ENCODE measurements at places on chromosomes 16 and 17.

DNA sequence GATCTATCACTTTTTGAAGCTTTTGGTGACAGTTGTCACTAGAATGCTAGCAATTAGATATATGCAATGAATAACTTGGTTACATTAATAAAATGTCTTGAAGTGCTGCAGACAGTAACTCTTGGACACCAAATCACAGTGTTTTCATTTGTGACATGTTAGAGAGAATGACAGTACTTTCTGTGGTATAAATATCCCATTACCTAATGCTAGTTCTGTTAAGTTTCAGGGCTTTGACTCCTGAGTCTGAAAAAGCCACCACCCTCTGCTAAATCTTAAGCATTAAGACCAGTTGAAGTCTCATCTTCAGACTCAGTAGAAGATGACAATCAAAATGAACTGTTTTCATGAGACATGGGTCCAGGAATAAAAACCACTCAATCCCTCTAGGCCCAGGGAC is 10.6 kb upstream of the CPHXL2 start:
- no peak for DNase-seq

- no peak for DNase-seq
Measured at GRCh38 chr17:7045492-7046126, 1.7 kb upstream of the SLC16A11 start.

DNA sequence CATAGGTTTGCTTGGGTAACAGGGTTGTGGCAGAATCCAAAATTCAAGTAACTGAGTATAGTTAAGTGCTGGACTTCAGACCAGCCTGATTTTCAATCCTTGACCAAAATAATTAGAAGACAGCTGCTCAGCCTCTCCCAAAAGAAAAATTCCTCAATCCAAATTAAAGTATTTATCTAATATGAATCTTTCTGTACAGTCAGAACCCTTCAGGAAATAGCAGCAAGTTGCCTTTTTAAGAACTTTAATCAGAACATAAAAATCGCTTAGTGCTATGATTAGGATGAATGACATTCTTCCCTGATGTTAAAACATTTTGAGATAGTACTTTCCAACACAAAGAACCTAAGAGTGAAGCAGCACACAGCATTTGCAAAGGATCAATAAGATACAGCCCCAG is 50.2 kb downstream of the CFDP1 start:
- DNase-seq: no peak

- no peak for DNase-seq
Measured at GRCh38 chr16:67509016-67509415, 19.6 kb upstream of the RIPOR1 start.

DNA sequence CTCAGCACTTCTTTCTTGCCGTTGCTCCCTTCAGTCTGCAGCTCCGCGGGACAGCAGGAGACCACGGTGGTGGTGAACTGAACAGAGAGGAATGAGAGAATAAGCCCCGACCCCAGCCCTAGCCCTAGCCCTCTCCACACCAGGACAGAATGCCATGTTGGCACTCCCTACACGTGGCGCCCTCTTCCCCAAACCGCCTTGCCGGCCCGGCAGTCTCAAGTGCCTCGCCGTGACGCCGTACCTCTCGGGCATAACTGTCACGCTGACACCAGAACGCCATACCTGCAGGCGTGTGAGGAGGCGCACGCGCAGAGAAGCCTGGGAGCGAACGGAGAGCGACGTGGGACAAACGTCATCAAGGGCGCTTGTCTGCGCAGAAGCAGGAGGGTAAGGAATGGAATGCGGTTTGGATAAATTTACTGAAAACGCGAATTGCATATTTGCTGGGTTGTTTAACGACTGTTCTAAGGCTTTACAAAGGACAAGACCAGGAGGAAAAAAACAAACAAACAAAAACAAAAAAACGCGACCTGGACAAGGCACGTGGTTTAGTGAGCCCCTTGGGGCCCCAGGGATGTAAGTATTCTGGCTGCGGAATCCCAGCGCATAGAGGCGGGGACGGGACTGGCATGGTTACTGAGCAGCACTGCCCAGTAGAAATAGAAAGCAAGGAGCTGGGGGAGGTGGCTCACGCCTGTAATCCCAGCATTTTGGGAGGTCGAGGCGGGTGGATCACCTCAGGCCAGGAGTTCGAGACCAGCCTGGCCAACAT is at the start of gene AARSD1:
AARSD1 (minus strand) TSS at position 294 of the 772 bp plus-strand sequence; CDS start at position 280, 14 bp downstream.
- peak; percentile 97 for DNase-seq

DNA sequence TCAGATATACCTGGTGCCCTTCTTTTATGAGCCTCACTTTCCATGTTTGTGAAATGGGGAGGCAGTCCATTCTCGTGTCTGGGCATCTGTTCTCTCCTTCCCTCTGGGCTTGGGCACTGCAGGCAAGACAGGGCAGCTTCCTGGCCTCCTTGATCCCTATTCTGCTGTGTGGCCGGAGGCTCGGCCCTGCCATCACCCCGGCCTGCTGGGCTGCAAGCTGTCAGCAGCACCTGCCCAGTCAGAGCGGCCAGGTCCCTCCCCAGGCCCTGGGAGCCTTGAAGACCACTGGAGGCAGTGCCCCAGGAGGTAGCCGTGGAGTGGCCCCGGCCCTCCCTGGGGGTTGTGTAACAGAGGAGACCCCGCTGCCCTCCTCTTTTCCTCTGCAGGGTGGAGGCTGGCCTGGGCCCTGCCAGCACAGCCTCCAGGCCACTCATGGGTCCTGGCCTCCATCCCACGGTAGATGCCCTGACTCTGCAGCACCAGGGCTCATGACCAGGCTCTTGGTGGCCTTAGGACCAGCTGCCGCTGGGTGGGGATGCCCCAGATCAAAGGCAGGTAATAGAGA is 9.2 kb downstream of the KCNJ12 start:
- DNase-seq: no peak

GRCh38 chr16:27826081-27826892 is 237.2 kb downstream of the GSG1L start:
- DNase-seq: no peak

GRCh38 chr16:35150805-35151312 is 1691.4 kb downstream of the TP53TG3F start:
- DNase-seq: no peak

GRCh38 chr16:56617212-56618085 is 8.1 kb upstream of the MT1E start:
- DNase-seq: no peak

DNA sequence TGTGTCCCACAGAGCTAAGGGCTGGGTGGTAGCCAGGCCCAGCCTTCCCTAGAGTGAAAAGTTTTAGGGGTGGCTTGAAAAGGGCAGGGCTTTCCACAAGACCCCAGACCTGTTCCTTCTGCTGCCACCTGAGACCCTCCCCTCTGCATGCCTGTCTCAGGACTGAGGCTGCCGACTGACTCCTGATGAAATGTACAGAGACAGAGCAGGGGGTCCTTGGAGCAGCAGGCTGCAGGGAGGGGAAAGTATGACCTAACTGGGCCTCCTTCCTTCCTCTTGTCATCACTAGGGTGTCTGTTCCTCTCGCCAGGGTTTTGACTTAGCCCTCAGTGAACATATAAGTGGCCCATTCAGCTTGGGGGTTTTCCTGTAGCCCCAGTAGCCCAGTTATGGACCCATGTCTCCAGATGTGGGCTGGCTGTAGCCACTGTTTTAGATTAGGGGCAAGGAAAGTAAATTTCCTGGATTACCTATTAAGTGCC is 14.9 kb upstream of the NFATC3 start:
- no peak for DNase-seq

- no peak for DNase-seq
Measured at GRCh38 chr16:88835383-88835782, 21.4 kb downstream of the GALNS start.

GRCh38 chr17:59846394-59847165 is 46.2 kb downstream of the TUBD1 start:
- no peak for DNase-seq

- DNase-seq: no peak
Measured at GRCh38 chr16:23826528-23827045, 9.2 kb upstream of the PRKCB start.

GRCh38 chr16:85092851-85093250 is 19.4 kb downstream of the CIBAR2 start:
- no peak for DNase-seq

GRCh38 chr17:14733376-14733775 is 432.5 kb downstream of the HS3ST3B1 start:
- DNase-seq: no peak

- DNase-seq: no peak
Measured at GRCh38 chr17:55484575-55484974, 26.7 kb downstream of the SMIM36 start.

- DNase-seq: peak; percentile 39
Measured at GRCh38 chr17:76085731-76086366, 6.9 kb downstream of the ZACN start.

DNA sequence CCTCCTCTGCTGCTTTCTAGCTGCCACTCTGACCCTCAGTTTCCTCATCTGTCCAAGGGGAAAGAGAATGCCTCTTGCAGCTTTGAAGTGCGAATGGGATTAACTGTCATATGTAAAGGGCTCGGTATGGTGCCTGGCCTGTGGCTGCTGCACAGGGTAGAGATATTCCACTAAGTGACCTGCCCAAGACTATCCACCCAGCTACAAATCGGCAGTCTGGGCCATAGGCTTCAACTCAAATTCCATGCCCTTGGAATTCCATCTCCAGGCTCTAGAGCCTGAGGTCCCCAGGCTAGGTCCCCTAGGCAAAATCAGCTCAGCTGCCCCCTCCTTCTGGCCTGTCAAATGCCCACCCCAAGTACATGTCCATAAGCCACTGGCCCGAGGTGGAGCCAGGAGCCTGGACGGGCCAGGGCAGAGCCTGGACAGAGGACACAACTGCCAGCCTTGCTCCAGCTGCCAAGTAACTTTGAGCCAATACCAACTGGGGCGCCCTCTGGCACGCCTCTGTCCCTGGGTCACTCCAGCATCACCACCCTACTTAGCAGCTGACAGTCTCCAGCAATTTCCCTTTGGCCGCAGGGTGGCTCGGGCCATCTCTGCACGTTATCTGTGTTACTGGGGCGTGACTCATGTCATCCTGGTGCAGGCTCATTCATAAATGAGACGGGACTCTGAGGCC is 57.2 kb downstream of the SDK2 start:
- DNase-seq: no peak

GRCh38 chr17:41655611-41656111 is 31.3 kb upstream of the KRT17 start:
- DNase-seq: no peak

GRCh38 chr17:61225178-61225882 is 174.3 kb upstream of the TBX2 start:
- DNase-seq: no peak

GRCh38 chr16:11994143-11995119 is 17.9 kb downstream of the SNX29 start:
- DNase-seq: no peak

- peak; percentile 83 for DNase-seq
Measured at GRCh38 chr17:27601069-27601974, 29.7 kb upstream of the LGALS9 start.

DNA sequence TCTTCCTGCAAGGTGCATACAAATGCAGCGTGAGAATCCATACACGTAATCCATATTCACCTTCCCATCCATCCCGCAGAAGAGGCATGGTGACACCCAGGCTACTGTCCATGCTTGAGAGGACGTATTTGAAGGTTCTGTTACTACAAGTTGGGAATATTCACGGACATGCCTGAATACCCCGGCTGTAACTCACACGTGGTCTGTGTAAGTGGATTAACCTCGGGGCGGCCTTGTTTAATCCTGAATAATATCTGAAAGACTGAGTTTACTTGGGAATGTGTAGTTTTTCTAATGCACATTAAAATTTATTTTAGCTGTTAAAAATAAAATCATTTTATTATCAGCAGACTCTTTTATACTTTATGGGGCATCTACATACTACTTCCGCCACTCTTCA is 13.1 kb downstream of the CPSF4L start:
- peak; percentile 67 for DNase-seq

DNA sequence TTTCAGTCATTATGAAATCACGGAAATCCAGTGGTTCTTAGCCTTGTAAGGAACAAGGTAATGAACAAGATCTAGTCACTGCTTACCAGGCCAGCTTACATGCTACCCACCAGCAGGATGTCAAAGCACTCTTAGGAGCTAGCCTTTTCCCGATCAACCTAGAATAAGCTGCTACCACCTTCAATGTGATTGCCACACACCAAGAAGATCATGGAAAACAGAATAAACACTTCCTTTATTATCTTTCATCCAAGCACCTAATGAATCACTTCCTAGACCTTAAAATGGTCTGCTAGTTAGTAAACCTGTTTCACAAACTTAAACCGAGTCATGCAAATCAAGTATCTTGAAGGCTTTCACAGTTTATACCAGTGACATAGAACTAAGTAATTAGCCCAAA is 5.0 kb downstream of the BBS2 start:
- DNase-seq: no peak

GRCh38 chr17:44398692-44399691 is 9.5 kb upstream of the ITGA2B start:
- no peak for DNase-seq

DNA sequence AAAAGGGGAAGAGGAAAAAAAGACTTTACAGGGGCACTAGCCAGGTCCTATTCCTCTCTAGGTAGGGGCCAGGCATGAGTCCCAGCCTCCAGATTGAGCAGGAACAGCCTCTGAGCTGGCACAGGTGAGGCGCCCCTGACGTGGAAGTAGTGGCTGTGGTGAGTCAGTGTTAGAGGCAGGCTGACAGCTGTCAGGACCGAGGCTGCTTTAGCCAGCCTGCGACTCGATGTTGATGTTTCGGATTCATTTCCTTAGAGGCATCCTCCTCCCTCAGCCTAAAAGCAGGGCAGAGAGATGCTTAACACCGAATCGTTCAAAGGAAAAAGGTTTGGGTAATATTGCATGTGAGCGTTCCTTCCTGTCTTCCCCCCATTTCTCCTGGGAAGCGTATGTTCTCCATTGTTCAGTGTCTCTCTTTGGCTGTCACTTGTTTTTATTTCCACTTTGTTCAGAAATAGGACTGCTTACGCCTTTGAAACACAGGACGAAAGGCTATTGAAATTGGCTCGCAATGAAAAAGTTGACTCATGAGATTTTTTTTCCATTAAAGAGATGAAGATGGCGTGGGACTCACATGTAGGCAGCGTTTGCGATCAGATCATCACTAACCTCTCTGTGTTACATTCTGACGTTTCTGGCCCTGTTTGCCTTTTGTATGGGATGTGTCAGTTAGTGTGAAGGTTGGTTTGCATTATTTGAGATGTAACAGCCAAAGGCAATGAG is 1.3 kb downstream of the KIAA0513 start:
- DNase-seq: no peak

GRCh38 chr16:30641378-30641982 is 9.3 kb upstream of the PRR14 start:
- no peak for DNase-seq

DNA sequence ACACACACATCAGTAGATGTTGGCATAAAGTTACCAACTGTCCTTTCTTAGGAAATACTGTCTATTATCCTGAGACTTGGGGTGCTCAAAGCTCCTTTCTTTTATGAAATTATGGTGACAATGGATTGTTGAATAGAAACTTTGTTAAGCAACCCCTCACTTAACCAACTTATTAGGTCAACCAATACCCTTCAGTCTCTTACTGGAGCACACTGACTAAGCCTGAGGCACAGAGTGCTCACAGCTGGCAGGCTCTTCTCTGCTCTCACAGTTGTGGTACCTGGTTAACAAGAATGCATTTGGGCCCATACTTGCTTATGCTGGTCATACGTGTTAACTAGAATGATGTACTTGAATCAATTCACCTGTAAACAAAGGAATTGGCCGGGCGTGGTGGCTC is 24.8 kb downstream of the CD300LF start:
- no peak for DNase-seq

- no peak for DNase-seq
Measured at GRCh38 chr16:15768201-15768600, 88.6 kb downstream of the MYH11 start.

- peak; percentile 74 for DNase-seq
Measured at GRCh38 chr17:8153957-8154607, 1.9 kb upstream of the PER1 start.

- no peak for DNase-seq
Measured at GRCh38 chr16:27316038-27316680, 2.4 kb downstream of the IL4R start.

- DNase-seq: no peak
Measured at GRCh38 chr16:47129755-47130435, 13.8 kb downstream of the NETO2 start.
